ENCODE measurements at places on chromosomes 12 and 14.

GRCh38 chr14:68820999-68821683 lies 28.3 kb upstream of the ZFP36L1 start:
- no peak for DNase-seq

DNA sequence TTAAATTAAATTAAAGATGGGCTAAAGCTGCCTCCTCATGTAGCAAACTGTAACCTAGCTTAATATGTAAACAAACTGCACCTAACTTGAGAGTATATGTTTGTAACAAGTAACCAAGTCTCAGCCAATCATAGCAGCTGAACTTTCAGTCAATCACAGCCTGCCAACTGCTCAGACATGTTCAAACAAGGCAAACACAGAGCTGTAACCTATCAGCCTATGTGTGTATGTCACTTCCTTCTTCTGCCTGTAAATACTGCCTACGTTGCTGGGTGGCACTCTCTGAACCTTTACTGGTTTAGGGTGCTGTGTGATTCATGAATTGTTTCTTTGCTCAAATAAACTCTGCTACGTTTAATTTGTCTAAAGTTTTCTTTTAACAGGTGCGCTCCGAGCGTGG lies 2.9 kb downstream of the SERPINA6 start:
- DNase-seq = no peak

DNA sequence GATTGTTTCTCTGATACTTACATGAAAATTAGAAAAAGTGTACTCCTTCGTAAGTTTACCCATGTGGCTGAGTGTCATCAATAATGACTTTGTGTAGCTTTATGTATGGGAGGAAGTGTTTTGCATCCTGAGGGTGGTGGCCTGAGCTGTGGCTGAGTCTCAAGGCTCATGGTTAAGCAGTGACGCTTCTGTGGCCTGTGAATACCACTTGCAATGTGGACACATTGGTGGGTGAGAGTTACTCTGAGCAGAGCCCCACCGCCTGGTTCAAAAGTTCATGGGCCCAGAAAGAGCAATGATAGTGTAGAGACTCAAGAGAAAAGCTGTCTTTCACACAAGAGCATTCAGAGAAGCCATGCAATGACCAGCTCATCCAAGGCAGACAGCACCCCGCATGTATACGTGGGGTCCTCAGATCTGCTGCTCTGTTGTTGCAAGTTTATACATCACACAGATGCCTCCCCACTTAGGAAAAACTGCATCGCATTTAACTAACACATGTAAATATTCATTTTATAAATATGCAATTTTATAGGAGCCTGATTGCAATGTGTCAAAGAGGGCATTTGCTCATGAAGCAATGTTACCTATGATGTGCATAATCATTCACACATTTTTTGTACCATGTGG lies 55.1 kb upstream of the FRMD6 start:
- DNase-seq = no peak

GRCh38 chr12:120873226-120873625 lies 30.9 kb downstream of the SPPL3 start:
- DNase-seq = no peak

- no peak for DNase-seq
Observed at GRCh38 chr12:120388691-120389481, 19.9 kb upstream of the MSI1 start.

DNA sequence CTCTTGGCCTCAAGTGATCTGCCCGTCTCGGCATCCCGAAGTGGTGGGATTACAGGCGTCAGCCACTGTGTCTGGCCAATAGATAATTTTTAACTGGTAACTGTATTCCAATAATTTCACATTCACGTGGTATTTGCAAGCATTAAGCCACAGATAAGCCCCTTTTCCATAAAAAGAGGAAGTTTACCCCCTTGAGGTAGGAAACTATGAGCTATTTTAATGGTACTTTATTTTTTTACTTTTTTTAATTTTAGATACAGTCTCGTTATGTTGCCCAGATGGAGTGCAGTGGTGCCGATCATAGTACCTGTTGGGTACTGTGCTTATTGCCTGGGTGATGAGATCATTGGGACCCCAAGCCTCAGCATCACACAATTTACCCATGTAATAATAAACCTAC lies 42.9 kb upstream of the AP4S1 start:
- DNase-seq = no peak

- no peak for DNase-seq
Observed at GRCh38 chr14:57883061-57883460, 17.2 kb upstream of the SLC35F4 start.

Measured in activated naive CD4-positive, alpha-beta T cell treated with anti-CD3 and anti-CD28 coated beads, Interleukin-2, amount 50 U/mL, for 72 hours (primary cell).